ENCODE measurements at places on chromosomes 2 and 18.
A peak's percentile ranks its signal among the peaks of the same experiment; 100 is the strongest.

DNA sequence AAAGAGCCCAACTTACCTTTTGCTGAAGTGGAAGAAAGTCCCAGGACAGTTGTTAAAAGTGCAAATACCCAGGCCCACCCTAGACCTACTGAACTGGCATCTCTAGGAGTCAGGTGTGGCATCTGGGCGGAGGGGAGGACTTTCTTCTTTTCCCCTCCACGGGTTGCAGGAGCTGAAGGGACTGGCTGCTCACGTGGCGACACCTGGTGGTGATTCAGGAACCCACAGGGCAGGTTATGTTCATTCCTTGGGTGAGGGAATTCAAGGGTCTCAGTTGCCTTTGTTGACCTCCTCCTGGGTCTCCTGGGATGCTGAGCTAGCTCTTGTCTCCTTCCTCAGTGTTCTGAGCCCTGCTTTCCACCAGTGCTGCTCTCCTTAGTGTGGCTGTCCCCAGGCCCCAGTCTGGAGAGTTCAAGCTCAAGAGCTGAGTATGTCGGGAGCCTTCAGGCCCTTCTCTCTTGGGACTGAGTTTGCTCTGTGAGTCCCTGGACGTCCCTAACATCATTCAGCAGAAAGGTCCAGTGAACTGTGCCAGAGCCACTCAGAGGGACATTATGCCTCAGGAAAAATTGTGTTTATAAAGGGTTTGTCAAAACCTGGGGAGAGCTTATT is 56.9 kb downstream of the DYSF start:
- DNase-seq: peak; percentile 54

DNA sequence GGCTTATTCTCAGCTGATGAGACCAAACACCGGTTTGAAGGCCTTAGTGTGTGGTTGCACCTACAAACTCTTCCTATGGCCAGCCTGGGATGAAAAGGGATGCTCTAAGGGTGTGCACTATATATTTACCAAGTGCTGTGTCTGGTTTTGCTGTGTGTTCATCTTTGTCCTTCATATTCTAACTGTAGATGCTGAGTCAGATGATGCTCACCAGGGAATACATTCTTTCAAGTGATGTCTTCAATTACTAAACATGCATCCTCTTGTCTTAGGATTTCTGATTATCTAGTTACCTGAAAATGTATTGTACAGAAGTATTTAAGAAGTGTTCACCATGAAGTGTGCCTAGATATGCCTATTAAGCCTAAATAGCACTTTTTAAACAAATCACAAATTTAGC is 1111.6 kb upstream of the ZEB2 start:
- DNase-seq: no peak

GRCh38 chr2:198456418-198456817 is 652.0 kb downstream of the PLCL1 start:
- DNase-seq: no peak

- DNase-seq: no peak
Measured at GRCh38 chr2:201460532-201460931, 9.0 kb downstream of the STRADB start.

GRCh38 chr2:121723316-121723715 is 13.4 kb downstream of the NIFK start:
- DNase-seq: no peak

- no peak for DNase-seq
Measured at GRCh38 chr2:191043438-191043837, 29.5 kb upstream of the STAT1 start.

GRCh38 chr18:77557046-77557587 is 307.5 kb downstream of the GALR1 start:
- no peak for DNase-seq

GRCh38 chr2:186572705-186573104 is 17.2 kb upstream of the ITGAV start:
- DNase-seq: no peak

DNA sequence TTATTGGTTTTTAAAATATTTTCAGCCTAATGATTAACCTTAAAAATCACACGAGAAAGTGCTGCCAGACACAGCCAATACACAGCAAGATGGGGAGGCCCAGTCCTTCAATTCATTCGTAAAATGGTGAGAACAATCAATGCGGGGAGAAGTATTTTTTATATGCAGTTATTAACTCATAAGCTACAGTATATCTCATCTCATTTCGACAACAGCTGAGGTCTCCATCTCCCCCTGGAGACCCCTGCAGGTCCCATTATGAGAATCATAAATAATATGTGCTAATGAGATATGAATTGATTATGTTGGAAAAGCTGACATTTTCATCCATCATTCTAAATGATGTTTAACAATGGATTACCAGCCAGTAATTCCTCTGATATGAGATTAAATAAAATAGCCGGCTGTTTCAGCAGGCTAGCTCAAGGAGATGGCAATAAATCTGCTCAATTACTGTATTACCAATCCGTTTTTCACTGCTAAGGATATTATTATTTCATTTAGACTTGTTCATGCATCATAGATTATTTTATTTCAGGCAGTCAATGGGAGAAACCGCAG is 535.8 kb downstream of the GALR1 start:
- no peak for DNase-seq

DNA sequence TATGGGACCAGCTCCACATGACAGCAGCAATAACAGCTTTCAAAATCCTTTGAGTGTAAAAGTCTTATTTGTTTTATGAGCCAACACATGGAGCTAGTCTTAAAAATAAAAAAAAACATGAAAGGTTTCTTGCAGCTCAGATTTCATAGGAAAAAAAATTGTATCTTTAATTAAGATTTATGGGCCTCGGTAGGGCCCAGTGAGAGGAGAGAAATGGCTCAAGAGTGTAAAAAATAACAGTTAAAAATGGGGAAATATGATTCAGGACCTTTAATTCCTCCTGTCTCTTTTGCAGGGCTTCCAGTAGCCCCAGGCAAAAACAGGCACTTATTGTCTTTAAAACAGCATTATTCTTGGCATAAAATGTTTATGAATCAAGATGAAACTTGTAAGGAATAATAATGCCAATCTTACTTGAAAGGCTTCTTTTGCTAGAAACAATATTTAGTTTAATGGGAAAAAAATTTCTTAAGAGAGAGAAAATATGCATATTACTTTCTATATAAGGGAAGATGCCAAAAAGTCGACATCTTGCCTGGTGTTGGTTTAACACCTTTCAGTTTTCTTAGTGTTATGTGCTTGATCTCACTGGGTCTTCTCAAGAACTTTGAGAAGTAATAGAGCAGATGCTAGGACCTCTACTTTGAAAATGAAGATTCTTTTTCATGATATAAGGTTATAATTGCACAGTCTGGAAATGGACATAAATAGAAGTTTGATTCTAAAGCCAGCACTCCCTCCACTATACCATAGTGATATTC is 71.3 kb upstream of the SETBP1 start:
- DNase-seq: no peak

DNA sequence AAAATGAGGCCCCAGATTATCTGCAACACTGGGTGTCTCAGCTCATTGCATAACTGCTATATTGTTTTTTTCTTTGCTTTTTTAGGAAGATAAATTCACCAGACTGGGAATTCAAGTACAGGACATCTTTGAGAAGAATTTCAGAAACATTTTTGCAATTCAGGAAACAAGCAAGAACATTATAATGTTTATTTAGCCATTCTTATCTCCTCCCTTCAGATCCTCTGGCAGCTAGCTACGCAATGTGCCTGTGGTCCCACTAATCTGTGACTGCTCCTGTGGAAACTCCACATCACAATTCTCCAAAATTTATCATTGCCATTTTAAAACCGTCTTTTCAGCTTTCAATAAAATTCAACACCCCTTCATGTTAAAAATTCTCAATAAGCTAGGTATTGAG is 126.8 kb downstream of the SP100 start:
- DNase-seq: no peak

- no peak for DNase-seq
Measured at GRCh38 chr18:27604583-27604982, 419.5 kb upstream of the CHST9 start.

- peak; percentile 74 for DNase-seq
Measured at GRCh38 chr2:159516241-159516758, 100.0 kb downstream of the BAZ2B start.

- DNase-seq: no peak
Measured at GRCh38 chr2:85831735-85832134, 57.1 kb downstream of the ST3GAL5 start.

GRCh38 chr2:84498150-84498799 is 18.0 kb upstream of the DNAH6 start:
- DNase-seq: no peak

DNA sequence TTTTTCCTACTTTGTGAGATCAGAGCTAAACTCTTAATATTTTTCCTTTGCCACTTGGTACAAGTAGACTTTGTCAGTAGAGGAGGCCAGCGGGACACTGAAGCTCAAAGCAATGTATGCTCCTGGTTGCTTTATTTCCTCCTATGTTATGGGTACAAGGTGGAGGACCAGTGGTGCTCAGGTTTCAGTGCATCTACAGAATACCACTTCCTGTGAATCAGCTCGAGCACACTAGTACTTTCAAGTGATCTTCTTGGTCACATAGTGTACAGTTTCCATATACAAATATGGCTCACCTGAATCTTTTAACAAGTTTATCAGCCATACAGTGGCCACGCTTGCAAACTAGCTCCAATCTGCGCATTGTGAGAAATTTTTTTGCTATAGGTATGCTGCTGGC is 1674.8 kb upstream of the TMEFF2 start:
- no peak for DNase-seq

DNA sequence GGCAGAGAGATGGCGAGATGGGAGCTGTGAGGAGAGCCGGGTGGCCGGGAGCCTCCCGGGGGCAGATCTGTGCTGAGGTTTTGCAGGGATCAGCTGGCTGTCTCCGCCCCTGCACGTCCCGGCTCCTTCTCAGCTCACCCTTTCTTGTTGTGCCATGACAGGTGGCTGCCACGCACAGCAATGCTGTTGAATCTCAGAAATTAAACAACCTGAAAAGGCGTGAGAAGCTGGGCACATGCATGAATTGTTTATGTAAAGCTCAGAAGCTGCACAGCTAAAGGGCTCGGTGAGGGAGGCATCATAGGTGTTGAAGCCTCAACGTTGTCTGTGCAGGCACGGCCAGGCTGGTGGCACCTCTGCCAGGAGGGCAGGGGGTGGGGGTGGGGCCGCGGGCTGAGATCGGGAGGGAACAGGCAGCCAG is 858 bp upstream of the RTP5 start:
- no peak for DNase-seq

GRCh38 chr2:8343031-8343430 is 338.8 kb upstream of the ID2 start:
- no peak for DNase-seq

All from central memory CD4-positive, alpha-beta T cell (primary cell).